AG09309 (cell line): ENCODE measurements at places on chromosomes 13 and 19.

DNA sequence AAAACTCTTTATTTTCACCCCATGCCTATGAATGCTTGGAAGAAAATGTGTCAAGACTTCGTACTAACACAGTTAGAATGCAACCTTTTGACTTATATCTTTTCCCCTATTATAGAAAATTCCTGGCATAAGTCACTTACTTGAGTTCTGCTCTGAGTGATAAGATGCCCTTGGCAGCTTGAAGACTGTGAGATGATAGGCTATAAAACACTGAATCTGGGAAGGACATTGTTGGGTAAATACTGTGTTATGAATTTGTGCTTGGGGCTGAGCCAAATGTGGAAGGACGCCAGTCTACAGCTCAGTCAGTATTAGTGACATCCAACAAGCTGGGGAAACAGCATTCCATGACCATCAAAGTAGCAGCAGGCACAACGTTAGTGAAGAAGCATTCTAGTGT lies 368.0 kb upstream of the SGCG start:
- DNase-seq = no peak

DNA sequence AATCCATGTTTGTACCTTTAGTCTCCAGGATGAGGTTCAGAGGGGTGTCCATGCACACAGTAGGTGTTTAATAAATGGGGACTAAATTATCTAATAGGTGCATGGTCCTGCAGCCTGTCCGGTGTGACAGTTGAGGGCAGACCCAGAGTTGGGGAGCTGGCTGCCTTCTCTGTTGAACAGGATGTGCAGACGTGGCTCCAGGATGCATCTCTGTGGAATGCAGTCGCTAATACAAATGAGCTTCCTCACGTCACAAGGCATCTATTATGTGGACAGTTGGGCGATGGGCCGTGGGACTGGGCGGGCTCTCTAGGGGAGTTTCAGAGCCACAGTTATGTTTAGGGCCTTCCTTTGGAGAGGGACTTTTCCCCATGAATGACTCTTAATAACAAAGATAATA lies 71.0 kb downstream of the SIPA1L3 start:
- DNase-seq = peak; percentile 39

GRCh38 chr19:16587833-16588823 lies 15.9 kb upstream of the SLC35E1 start:
- DNase-seq = no peak

DNA sequence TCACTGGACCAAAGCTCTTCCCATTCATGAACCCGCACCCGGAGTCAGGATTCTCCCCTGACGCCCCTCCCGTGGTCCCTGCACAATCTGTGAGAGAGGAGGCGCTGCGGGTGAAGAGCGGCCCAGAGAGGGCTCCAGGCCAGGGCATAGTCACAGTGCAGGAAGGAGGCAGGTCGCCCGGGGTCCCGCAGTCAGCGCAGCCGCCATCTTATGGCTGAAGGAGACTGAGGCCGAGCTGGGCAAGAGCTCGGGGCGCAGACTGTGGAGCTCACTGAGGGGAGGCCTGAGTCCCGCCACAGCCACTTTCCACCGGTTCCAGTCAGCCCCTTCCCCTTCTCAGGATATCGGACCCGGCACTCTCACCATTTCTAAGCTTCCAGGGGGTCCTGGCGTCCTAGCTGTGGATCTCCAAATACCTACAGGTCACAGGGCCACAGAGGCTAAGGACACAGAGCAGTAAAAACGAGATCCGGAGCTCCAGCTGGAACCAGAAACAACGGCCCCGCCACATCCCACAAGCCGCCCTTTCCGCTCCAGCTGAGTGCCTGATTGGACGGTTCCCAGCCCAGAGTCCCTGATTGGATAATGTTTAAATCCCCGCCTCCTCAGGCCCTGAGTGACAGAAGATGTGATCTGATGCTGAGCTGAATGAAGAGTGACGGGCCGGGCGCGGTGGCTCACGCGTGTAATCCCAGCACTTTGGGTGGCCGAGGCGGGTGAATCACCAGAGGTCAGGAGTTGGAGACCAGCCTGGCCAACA lies at the start of gene ZNF99:
TSS of gene ZNF99 (minus strand) at position 501 of the 760 bp plus-strand sequence. CDS start at position 366, 135 bp downstream.
- no peak for DNase-seq

- DNase-seq = no peak
Measured at GRCh38 chr19:56105090-56105701, 15.9 kb downstream of the ZNF787 start.

- no peak for DNase-seq
Measured at GRCh38 chr13:22232186-22232585, 561.3 kb downstream of the FGF9 start.

DNA sequence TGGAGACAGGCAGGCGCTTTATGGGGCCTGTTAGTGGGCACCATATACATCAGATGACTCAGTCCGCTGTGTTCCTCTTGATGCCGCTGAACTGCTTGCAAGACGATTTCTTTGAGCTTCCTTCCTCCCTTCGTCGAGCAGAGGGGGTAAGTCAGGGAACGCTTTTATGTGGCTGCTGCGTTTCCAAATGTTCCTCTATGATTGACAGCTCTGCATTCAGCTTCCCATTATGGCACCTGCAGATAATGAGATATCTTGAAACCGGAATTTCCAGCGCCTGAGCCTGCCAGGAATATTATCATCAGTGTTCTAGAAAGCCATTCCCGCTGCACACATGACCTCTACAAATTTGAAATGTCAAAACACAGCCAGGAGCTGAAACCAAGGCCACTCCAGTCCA lies 257.0 kb downstream of the TSHZ3 start:
- DNase-seq = no peak

GRCh38 chr19:18309525-18310064 lies 13.3 kb downstream of the LSM4 start:
- DNase-seq = no peak

DNA sequence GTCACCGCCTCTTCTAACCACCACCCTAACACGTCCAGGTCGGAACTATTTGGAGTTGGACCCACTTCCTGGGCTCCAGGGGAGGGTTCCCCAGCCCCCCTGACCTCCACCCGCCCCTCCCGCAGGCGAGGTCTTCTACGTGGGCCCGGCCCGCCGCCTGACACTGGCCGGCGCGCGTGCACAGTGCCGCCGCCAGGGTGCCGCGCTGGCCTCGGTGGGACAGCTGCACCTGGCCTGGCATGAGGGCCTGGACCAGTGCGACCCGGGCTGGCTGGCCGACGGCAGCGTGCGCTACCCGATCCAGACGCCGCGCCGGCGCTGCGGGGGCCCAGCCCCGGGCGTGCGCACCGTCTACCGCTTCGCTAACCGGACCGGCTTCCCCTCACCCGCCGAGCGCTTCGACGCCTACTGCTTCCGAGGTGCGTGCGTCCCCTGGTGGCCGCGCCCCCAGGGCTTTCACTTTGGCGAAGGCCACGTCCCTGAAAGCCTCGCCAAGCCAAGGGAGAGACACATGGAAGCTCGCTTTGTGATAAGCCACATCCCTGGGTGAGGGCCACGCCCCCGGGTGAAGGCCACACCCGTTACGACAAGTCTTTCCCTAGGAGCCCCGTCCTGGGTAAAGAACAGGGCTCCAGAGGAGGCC lies 13.2 kb downstream of the NCAN start:
- peak; percentile 1 for DNase-seq

DNA sequence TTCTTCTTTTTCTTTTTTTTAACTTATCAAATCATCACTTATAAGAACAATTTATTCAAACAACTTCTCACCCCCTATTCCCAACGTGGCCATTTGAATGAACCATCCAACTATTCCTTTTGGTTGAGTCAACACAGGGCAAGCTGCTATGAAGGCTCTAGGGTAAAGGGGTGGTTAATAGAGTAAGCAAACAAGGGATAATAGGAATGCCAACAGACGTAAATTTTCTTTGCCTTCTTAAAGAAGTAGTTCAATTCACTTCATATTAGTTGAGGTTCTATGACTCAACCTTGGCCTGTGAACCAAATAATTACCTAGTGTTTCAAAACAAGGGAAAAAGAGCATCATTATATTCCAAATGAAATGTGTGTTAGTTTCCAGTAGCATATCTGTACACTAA lies 1383.8 kb upstream of the SLC10A2 start:
- DNase-seq = no peak

GRCh38 chr13:29254626-29255370 lies 340.7 kb downstream of the SLC7A1 start:
- DNase-seq = no peak

- DNase-seq = no peak
Measured at GRCh38 chr13:28100150-28101121, at the start of gene FLT3. TSS of gene FLT3 (minus strand) at chr13:28100576. CDS start at chr13:28100510, 66 bp downstream.

GRCh38 chr13:42363941-42364612 lies 92.1 kb downstream of the AKAP11 start:
- no peak for DNase-seq

GRCh38 chr13:73898276-73898675 lies 235.9 kb downstream of the KLF12 start:
- peak; percentile 59 for DNase-seq

GRCh38 chr19:7550987-7551761 lies 15.7 kb downstream of the PNPLA6 start:
- no peak for DNase-seq

DNA sequence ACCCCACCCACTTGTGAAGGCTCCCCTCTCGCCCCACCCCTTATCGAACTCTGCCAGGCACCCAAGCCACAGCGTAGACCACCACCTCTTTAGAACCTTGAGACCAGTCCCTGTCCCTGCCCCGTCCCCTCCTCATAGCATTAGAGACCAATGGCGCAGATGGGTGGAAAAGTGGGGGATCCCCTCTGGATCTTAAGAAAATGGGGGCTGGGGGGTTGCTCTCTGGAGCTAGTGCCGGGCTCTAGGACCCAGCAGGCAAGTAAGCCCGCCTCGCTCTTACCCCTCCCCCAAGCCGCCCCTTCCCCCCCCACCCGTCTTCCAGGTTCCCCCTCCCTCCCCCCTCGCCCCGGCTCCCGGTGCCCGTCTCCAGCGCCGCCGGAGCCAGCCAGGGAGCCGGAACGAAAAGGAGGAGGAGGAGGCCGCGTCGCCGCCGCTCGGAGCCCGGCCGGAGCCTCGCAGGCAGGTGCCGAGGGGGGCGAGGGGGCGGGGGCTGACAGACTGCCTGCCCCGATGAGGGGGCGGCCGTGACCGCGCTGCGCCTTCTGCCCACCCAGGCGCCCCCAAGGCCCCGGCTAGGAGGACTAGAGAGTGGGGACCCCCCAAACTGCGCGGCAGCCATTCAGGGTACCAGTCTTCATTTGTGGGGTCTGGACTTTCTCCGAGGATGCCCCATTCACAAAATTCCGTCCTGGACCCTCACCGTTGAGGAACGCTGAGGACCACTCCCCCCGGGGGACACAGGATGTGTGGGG lies at the start of gene SPRED3:
TSS of gene SPRED3 (plus strand) at position 349 of the 752 bp plus-strand sequence. CDS start 1,606 bp downstream, outside the sequence.
- DNase-seq = no peak
